ENCODE measurements at places on chromosomes 4 and X.
A peak's percentile ranks its signal among the peaks of the same experiment; 100 is the strongest.

- DNase-seq: no peak
Measured at GRCh38 chr4:121126449-121127006, 37.6 kb downstream of the TNIP3 start.

DNA sequence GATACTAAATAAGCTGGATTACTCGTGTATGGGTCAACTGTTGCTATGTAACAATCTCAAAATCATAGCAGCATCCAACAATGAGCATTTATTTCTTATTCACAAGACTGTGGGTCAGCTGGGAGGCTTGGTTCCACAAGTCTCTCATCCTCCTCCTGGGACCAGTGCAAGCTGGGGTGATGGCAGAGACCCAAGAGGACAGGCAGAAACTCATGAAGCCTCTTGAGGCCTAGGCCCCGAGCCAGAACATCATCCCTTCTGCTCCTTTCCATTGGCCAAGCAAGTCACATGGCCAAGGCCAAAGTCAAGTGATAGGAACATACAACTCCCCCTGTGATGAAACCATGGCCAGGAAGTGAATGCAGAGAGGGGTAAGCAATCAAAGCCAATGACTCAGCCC, 422.1 kb downstream of the BCOR start:
- no peak for DNase-seq

GRCh38 chr4:4720646-4721045, 138.8 kb upstream of the MSX1 start:
- DNase-seq: no peak

DNA sequence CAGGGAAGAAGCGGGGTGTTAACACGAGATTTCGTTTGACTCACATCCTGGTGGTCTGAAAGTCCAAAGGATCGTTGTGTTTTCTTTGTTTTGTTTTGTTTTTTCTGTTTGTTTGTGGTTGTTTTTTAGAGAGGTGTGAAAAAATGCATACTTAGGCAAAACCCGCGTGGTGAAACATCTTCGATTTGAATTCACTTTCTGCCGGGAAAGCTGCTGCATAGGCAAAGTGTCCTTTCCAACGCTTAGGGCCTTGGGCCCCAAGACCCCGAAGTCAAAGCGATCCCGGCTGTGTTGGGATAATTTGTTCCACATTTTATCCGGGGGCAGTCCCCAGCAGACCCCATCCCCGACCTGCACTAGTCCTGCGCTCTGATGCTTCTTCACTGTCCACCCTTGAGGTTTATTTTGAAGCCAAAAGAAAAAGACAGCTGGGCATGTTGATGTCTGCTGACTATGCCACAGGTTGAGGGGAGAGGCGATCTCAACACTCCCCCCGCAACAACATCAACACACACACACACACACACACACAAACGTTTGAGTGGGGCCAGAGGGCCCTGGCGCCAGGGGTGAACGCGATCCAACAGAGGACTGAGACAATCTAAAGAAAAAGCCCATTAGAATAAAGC, 2.0 kb downstream of the MSX1 start:
- DNase-seq: no peak

DNA sequence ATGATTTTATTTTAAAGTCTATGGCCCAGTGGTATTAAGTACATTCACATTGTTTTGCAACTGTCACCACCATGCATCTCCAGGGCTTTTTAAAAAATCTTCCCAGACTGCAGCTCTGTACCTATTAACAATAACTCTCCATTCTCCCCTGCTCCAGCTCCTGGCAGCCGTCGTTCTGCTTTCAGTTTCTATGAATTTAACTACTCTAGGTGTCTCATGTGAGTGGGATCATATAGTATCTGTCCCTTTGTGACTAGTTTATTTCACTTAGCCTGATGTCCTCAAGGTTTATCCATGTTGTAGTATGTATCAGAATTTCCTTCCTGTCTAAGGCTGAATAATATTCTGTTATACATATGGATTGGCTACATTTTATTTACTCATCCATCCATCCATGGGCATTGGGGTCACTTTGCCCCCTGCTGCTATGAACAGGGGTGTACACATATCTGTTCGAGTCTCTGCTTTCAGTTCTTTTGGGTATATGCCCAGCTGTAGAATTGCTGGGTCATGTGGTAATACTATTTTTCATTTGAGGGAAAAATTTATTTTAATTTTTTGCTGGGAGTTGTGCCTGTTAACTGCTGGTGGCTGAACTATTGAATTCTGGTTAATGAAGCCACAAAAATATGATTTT, 131.3 kb downstream of the ARHGAP10 start:
- DNase-seq: no peak

DNA sequence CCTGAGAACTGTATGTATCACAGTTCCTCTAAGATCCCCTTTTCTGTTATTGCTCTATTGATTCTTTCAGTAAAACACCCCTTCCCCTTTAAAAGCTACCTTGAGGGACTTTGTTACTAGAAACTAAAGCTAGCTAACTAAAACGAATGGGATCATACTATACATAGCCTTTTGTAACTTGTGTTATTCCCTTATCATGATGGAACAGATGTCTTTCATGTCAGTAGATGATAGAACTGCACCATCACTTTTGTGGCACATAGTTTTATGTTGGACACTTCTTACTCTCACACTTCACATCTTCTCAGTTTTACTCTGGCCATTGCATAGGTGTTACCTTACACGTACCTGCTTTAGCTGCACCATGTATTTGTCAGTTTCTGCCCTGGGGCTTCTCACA, 46.6 kb upstream of the PGRMC2 start:
- DNase-seq: no peak

GRCh38 chr4:8775751-8776355, 95.8 kb downstream of the HMX1 start:
- DNase-seq: no peak

GRCh38 chr4:38164346-38164745, 204.1 kb downstream of the PTTG2 start:
- DNase-seq: no peak

DNA sequence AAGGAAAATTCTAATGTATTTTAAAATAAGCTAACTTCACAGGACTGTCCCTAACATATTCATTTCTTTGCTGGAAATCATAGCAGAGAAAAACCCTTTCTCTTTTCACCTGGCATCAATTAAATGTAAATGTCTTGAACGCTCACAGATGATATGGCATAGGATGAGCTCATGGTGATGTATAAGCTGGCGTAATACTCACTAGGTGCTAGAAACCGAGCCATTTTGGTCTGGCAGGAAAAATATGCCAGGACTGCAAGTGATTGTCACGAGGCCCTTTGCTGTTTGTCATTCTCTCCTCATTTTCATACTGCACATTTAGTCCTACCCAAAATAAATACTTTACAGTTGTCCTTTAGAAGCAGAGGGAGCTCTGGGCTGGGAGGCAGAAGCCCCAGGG, 222.7 kb upstream of the LNX1 start:
- no peak for DNase-seq

DNA sequence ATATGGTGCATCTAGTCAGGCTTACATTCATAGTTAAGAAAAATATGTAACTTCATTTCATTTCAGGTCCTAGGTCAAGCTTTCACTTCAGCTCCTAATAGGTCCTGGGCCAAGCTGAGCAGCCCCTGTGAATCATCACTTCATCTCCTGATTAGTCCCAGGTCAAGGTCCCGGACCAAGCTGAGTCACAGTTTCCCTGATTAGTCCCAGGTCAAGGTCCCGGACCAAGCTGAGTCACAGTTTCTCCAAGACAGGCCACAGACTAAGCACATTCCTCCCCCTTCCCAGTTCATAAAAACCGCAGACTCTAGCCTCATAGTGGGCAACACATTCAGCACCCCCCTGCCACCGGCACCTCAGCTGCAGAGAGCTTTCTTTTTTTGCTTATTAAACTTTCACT, 1331.8 kb downstream of the PCDH19 start:
- DNase-seq: no peak

- DNase-seq: no peak
Measured at GRCh38 chrX:71650333-71650969, 16.9 kb upstream of the LOC101059915 start.

- no peak for DNase-seq
Measured at GRCh38 chrX:84363663-84364062, 138.6 kb downstream of the HDX start.

GRCh38 chr4:107755841-107756356, 35.9 kb upstream of the PAPSS1 start:
- no peak for DNase-seq

DNA sequence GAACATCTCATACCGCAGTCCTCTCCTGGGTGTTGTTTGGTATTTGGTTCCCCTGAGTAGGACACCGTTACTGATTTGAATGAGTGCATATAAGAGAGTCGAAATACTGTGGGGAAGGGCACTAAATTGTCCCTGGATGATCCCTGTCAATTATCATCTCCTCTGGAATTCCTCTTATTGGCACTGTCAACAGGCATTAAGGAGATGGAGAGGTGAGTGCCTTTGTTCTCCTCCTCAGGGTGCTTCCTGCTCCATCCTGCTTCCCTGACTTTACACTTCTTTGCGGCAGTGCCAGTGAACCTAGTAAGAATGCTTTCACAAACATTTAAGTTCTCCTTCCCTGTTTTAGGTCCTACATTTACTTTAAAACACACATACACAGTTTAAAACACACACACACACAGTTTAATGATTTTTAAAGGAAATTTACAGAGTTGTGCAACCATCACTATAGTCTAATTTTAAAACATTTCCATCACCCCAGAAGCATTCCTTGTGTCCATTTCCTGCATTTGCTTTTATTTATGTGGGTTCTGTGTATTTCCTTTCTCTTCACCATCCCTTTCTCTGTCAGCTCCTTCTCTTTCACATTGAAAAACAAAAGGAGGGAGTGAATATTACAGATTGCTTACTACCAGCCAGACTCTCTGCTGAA, 20.9 kb upstream of the ZRSR2 start:
- no peak for DNase-seq

- peak; percentile 21 for DNase-seq
Measured at GRCh38 chr4:157075811-157076577, at the start of gene GLRB. Gene GLRB (plus strand): TSS chr4:157076150. CDS start chr4:157078025, 1,875 bp downstream.

DNA sequence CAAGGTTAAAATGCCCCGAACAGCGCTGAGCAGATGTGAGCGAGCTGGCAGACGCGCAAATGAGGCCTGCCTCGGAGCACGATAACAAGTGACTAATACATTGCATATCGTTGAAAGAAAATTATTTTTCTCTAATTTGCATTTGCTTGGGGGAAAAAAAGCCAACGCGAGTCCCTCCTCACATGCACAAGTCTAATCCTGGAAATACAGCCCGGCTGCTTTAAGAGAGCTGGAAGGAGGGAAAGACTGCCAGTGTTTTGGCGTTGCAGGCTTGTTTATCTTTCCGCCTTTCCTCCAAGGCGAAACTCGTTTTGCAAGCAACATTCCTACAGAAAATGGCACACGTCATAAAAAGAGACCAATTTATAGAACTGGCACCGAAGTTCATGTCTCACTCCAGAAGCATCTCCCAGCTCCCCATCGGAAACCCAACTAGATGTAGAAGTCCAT, 12.6 kb downstream of the BCOR start:
- no peak for DNase-seq

GRCh38 chr4:29046781-29047180, 1673.4 kb upstream of the PCDH7 start:
- no peak for DNase-seq

GRCh38 chr4:54268151-54268550, 39.1 kb downstream of the PDGFRA start:
- no peak for DNase-seq

- DNase-seq: no peak
Measured at GRCh38 chr4:10623241-10623640, 61.3 kb downstream of the CLNK start.

DNA sequence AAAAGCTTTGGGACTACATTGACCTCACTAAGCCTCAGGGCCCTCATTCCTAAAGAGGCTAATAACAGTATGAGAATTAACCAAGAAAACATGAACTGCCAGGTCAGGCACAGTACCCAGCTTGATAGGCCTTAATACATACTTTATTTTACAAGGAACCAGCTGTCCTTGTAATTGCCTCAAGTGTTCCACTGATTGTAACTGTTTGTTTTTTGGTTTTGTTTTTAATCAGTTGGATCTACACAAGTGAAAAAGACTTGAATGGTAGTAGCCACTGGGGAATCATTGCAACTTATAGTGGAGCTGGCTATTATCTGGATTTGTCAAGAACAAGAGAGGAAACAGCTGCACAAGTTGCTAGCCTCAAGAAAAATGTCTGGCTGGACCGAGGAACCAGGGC, 35.6 kb downstream of the PKD2 start:
- no peak for DNase-seq
